ENCODE measurements at places on chromosomes 12 and 14. TPM values are rescaled to one million over a fixed set of nuclear protein-coding genes. Genes with fewer than 3 reads are reported as not detected.

Gene SLCO1B1
- not detected for polyA plus RNA-seq

Gene NYNRIN
- 23.1 TPM for polyA plus RNA-seq

Gene TCTN2
- polyA plus RNA-seq: 6.2 TPM

Gene ARHGEF25
- 25.4 TPM for polyA plus RNA-seq

Gene FITM1
- polyA plus RNA-seq: 164 TPM

Gene TMTC2
- polyA plus RNA-seq: 13.0 TPM

Gene DEGS2
- polyA plus RNA-seq: 1.1 TPM

GRCh38 chr12:62123721-62124203, 136.4 kb upstream of the USP15 start:
- peak; percentile 14 for DNase-seq

GRCh38 chr14:94584591-94585280, 3.5 kb downstream of the SERPINA5 start:
- no peak for DNase-seq

- no peak for DNase-seq
These were observed 52.7 kb downstream of the PELI2 start for GRCh38 chr14:56170877-56171422.

DNA sequence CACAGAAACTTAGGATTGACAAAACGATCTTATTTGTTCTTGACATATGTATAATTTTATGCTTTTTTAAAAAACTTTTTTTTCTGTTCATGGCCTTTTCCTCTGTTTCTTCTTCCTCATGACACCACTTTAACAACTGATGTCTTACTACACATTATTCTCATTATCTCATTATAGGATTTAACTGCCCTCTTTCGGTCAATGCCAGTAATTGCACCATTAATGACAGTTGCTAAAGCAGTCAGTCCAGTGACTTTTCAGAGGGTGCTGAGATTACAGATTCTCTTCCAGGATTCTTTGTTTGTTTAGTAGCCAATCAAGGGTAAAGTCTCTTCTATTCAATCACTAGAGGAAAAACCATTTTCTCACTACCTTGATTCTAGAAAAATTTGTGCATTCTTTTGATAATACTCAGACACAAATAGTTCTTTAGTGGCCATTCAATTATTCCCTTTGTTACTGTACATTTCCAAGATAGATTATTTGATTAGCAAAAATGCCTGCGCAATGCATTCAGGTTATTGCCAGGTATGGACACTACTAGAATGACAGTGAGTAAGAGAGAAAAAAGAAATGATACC, 50.1 kb downstream of the KLRG1 start:
- no peak for DNase-seq

DNA sequence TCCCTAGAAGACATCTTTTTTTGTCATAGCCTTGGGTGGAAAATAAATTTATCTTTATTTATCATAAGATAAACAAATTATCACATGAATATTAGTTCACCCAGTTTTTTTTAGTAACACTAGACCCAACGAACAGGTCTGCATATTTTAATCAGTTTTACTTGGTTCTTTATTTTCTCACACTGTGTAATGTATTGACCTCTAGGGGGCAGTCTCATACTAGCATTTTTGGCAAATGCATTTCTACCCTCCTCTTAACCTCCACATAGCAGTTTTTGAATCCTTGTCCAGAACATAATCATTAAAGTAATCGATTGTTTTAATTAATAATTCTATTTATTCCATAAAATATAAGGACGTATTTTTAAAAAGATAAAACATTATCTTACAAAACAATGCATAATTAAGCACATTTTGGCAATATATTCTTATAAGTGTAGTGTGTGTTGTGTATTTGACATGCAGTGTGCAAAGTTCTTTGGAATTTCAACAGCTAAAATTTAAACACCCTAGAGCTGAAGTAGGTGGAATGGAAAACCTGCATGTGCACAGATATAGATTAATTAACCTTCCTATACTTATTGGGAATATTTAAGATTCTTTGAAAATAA, 31.6 kb upstream of the PTPRQ start:
- DNase-seq: peak; percentile 26

- DNase-seq: no peak
These were observed 4.9 kb upstream of the HOXC12 start for GRCh38 chr12:53949631-53950436.

DNA sequence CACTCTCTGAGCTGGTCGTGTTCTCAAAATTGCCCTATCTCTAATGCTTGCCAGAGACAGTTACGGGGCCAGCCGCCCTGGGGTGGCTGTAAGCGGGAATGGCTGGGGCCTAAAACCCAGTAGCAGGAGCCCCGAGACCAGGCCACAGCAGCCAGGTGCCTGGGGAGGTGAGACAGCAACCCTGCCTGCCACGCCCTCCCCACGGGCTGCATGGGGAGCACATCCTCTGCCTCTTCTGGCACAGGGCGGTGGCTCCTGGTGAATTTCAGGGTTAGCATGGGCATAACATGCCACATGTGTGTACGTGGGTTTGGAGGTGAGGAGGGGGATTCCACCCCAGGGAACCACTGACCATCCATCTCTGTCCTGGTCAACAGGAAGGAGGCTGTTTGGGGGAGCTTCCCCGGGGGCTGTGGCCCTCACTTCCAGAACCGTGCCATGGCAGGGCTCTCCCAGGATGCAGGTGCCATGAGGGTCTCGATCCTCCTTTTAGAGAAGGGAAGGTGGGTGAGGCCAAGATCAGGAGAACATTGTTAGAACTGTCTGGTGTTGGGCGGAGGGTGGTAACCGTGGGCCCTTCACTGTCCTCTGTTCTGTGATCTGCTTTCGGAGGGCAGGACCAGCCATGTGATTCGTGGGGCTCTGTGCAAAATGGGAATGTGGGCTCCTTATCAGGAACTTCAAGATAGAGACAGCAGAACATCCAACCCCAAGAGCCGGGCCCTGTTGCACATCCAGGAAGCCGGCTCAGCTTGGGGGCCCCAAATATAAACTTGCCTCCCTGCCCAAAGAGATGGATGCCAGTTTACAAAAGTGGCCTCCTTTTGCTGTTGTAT, 312.2 kb upstream of the DIO3 start:
- DNase-seq: no peak

DNA sequence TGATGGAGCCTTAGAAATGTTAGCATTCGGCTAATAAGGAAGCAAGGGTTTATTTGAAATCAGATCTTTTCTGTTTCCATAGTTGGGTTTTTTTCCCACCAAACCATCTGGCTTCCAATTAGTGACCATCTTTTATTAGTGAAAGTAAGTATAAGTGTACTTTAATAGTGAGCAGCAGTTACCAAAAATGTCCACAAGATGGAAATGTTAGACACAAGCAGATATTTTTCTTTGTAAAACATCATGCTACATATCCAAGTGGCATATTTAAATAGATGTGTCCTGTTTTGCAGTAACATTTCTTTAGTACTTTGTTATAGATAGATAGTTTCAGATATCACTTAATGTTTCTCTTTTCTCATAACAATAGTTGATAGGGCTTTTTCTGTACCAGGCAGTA, 28.8 kb downstream of the YEATS4 start:
- peak; percentile 26 for DNase-seq

DNA sequence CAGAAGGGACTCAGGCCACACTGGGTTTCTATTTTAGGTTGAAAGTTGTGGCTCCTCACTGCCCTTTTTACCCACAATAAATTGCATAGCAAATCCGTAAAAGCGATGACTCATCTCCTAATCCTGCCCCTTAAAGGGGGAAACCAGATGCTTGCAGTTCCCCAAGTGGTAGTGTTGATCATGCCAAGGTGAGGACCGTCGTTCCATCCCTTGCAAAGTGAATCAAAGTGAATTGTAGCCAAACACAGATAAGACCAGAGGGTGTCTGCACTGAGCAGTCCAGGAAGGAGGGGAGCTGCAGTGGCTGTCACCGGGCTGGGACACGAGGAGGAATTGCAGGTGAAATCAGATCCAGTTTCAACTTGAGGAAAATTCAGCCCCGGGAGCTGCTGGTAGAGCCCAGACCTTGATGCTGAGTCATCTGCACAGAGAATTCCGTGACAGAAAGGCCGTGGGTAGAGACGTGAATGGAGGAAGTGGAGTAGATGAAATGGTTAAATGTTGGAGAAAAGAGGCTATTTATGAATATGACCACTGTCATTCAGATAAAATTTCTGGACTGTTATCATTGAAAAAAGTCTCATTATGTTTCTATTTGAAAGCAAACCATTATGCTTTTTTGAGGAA, 44.2 kb upstream of the MMP17 start:
- DNase-seq: no peak

GRCh38 chr14:94994245-94994644, 163.1 kb downstream of the DICER1 start:
- DNase-seq: no peak

GRCh38 chr14:56273951-56274350, 155.7 kb downstream of the PELI2 start:
- DNase-seq: no peak

- no peak for DNase-seq
These were observed 620 bp downstream of the MMP17 start for GRCh38 chr12:131828671-131829355.

- no peak for DNase-seq
These were observed 177.7 kb upstream of the RASSF8 start for GRCh38 chr12:25780771-25781170.

- no peak for DNase-seq
These were observed 14.3 kb downstream of the CFL2 start for GRCh38 chr14:34699873-34700621.

DNA sequence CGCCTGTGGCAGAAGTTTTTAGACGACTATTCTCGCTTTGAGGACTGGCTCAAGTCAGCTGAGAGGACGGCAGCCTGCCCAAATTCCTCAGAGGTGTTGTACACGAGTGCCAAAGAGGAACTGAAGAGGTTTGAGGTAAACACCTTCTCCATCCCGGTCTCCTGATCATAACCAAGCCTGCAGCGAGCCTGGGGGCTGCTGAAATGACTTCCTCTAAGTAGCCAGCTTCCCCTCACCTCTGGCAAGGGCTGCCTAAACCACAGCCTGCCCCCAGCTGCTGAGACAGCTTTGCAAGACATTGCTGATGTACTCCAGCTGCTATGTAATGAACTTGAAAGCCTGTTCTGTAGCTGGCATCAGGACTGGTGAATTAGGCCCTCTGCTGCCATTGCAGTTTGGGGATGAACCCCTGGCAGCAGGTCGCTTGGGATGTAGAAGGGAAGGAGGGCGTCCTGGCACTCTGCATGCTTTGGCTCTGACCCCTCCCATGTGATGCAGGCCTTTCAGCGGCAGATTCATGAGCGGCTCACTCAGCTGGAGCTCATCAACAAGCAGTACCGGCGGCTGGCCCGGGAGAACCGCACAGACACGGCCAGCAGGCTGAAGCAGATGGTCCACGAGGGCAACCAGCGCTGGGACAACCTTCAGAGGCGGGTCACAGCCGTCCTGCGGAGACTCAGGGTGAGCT, 84.6 kb downstream of the ESR2 start:
- no peak for DNase-seq

GRCh38 chr14:87131879-87132278, 861.1 kb downstream of the GALC start:
- DNase-seq: no peak

DNA sequence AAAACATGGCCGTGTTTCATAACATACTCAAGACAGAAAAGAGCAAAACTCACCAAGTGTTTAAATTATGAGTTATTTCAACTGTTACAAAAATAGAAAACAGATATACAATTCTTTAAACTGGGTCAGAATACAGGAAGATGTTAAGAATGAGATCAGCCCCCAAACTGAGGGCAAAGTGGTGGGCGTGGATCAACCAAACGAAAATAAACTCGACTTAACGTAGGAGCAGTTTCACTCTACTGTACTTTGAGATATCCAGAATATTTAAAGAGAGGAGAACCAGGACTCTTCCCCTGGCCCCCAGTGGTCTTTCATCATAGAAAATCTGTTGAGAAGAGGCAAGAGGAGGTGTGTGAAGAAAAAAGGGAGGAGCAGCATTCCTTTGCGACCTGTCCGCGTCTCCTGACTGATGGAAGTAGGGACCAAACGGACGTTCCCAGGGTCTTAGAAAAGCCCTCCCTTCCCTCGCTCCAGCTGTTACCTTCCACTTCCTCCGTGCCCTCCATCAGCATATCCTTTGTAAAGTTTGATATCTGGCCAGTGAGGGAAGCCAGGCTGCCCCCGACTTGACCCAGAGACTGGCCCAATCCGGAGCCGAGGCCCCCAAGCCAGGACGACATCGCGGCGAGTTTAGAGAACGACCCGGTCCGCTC, 668 bp downstream of the TRIP11 start:
- no peak for DNase-seq

DNA sequence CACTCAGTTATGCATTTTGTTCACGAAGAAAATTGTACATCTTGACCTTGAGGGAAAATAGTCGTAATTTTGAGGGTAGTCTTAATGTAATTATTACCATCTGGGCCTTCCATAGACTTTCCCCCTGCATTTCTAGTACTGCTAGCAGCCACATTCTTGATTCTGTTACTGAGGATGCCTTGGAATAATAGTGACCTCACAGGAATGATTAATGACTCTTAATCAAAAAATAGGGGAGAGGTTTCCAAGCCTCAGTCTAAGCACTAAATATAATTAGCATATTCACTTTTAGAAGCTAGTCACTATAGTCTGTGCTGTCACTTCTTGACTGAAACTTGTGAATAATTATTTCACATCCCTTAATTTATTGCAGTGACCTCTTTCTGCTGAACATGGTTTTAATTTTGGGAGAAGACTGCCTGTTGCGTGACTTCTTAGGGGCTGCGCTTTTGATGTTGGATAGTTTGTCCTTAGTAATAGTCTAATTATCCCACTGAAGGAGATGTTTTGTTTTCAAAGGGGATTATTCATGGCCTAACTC, 400.5 kb downstream of the ADAMTS20 start:
- no peak for DNase-seq

DNA sequence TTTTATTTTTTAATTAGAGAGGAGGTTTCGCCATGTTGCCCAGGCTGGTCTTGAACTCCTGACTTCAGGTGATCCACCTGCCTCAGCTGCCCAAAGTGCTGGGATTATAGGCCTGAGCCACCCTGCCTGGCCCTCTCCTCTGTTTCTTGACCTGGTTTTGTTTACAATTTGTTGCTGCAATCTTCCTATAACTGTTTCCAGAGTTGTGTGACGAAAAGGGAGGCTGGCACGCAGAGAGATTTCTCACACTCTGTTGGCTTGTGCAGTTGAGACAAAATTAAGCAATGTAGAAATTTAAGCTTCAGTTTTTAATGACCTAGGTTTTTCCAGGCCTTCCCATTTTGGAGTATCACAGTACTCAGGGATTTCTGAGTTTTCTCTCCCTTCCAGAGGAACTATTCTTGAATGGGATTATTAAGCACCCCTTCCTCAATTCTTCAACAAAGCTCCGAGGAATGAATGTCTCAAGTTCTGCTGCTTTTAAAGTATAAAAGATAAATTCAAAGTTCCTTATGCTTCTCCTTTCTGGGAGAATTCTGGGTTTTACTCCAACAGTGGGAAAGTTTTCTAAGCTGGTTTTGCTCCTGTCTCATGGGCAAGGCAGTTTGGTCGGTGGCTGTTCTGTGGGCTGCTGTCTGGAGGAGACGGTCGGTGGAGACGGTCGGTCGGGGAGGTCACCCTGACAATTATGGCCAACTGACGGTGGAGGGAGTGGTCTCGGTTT, 20.4 kb upstream of the FOS start:
- no peak for DNase-seq

GRCh38 chr12:41802803-41803202, 341.9 kb downstream of the GXYLT1 start:
- no peak for DNase-seq

- DNase-seq: no peak
These were observed 10.0 kb upstream of the EEA1 start for GRCh38 chr12:92939116-92939515.

GRCh38 chr12:77324763-77325468, 259.5 kb upstream of the E2F7 start:
- peak; percentile 46 for DNase-seq

GRCh38 chr12:76866726-76867125, 12.1 kb downstream of the CSRP2 start:
- peak; percentile 60 for DNase-seq

- DNase-seq: no peak
These were observed 56.0 kb downstream of the RASSF3 start for GRCh38 chr12:64666054-64666914.
